ENCODE measurements at places on chromosomes 7 and 10.

GRCh38 chr10:85458324-85458723 is 908.3 kb downstream of the GRID1 start:
- no peaks in the 10 kb centered on the region for H3K36me3 ChIP-seq
- DNase-seq, result no peak
- H3K27ac ChIP-seq, result no peak overlapping the region
- H3K4me1 ChIP-seq, result no peaks in the 10 kb centered on the region
- H3K27me3 ChIP-seq, result no peaks in the 10 kb centered on the region

DNA sequence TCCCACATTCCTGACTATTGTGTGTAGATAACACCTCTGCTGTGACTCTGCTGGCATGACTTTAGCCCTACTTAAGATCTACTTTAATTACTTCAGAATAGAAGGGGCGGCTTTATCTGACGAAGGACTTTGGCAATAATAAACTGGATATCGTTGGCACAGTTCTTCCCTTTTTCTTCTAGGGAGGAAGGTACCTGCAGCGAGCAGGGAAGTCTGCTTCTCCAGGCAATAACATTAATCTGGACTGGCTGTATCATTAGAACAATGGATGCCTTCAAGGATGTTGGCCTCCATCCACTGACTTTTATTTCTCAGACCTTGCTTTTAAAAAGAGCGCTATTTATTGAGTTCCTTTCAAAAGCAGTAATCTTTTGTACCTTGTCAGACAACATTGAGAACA is 172.6 kb upstream of the THSD7A start:
- H3K4me1 ChIP-seq, result no peaks in the 10 kb centered on the region
- DNase-seq, result no peak
- H3K27me3 ChIP-seq, result no peaks in the 10 kb centered on the region
- H3K27ac ChIP-seq, result no peak overlapping the region
- H3K36me3 ChIP-seq, result no peaks in the 10 kb centered on the region

DNA sequence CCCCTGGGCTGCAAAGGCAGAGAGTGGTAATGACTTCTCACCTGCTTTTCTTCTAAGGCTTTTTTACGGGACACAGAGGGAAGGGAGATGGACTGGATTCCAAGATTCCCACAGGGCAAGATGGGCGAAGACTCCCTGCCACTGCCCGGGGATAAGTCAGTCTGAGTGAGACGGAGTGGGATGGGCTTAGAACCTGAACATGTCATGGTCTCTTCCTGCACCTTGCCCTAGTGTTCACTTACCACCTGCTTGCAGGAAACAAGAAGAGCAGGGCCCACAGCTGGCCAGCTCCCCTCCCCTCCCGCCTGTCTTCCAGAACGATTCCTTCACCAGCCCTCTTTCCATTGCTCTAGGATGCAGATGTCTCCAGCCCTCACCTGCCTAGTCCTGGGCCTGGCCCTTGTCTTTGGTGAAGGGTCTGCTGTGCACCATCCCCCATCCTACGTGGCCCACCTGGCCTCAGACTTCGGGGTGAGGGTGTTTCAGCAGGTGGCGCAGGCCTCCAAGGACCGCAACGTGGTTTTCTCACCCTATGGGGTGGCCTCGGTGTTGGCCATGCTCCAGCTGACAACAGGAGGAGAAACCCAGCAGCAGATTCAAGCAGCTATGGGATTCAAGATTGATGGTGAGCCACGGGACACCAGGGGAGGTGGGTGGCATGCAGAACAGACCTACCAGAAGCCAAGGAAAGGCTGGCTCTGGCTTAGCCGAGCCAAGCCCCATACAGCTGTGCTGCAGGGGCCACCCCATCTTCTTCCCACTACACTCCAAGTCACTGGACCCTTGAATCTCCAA is 1.3 kb downstream of the SERPINE1 start:
- peak; percentile 53 for DNase-seq
- peaks cover 35% of the 10 kb centered on the region for H3K4me1 ChIP-seq
- H3K4me3 ChIP-seq, result peak overlapping the region; percentile 62
- peak overlapping the region; percentile 56 for H3K27ac ChIP-seq
- H3K27me3 ChIP-seq, result no peaks in the 10 kb centered on the region

DNA sequence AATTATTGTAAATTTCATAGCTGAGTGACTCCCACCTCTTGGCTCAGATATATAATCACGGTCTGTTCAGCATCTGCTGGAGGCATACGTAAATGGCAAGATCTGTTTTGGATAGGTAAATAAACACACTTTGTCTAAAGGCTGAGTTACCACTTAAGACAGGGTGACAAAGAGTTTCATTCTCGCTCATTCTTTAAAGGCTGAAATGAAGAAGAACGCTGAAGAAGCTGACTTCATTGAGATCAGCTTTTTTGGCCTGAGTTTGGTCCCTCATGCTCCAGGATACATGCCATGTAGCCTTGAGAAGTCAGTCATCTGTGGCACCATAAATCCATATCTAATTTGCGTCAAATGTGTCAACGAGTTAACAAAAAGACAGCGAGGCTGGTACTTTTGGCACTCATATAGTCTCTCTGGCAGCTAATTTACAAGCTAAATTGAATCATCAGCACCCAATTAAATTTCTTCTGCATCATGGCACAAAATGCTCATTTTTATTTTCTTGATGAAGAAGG is 309.9 kb downstream of the GPAM start:
- H3K4me1 ChIP-seq, result no peaks in the 10 kb centered on the region
- no peak for DNase-seq
- peaks cover 13% of the 10 kb centered on the region for H3K27me3 ChIP-seq
- no peaks in the 10 kb centered on the region for H3K36me3 ChIP-seq
- no peak overlapping the region for H3K4me3 ChIP-seq

GRCh38 chr10:118259288-118259906 is 82.7 kb downstream of the FAM204A start:
- H3K27ac ChIP-seq, result no peak overlapping the region
- peaks cover 20% of the 10 kb centered on the region for H3K27me3 ChIP-seq
- no peak overlapping the region for H3K4me3 ChIP-seq

DNA sequence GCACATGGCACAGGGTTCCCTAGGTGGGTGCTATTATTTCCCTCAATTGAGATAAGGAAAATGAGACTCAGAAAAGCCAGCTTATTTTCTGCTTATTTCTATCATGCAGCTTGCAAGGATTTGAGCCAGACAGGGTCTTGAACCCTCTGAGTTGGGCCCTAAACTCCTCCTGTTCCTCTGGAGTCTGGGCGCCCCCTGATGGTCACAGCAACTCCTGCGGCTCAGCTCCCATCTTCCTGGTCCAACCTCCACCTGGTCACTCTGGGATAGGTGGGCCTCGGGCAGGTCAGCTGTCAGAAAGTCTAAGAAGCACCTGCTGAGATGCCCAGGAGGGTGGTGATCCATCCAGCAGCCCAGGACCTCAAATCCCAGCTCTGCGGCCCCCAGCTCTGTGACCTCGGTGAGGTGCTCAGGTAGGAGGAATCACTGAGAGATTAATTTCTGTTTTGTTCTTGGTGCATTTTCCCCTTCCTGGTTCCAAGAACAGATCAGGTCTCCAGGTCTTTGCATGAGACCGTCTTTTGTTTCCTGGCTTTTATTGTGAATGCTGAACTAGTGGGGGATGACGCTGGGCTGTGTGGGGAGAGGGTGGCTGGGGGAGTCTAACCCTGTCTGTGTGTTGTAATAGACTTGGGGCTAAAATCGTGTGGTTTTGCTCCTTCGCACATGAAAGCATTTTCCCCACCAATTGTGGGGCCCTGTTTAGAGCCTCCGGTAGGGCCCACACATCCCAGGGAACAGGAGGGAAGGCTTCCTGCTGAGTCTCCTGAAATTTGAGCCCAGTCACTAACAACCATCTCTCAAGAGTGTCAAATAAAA is 32.8 kb downstream of the TMEM130 start:
- DNase-seq, result no peak
- H3K27ac ChIP-seq, result no peak overlapping the region
- H3K4me1 ChIP-seq, result peaks cover 8% of the 10 kb centered on the region
- peaks cover 35% of the 10 kb centered on the region for H3K27me3 ChIP-seq
- H3K36me3 ChIP-seq, result no peaks in the 10 kb centered on the region

DNA sequence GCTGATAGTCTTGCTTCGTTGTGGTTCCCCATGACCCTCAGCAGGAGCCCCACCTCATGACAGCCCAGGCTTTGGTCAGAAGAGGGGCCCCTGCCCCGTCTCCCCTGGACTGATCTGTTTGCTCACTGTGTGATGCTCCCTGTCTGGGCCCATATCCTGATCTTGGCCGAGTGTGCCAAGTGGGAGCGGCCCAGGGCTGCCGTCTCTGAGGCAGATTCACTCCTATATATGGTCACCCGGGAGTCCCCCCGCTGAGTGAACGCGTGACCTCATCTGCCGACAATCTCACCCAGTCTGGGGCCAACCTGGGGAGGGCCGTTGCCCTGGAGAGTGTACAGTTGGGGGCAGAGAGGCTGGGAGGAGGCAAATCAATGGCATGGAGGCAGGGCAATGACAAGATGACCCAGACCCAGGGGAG is 34.5 kb downstream of the PPIF start:
- peak overlapping the region; percentile 20 for H3K4me3 ChIP-seq
- DNase-seq, result peak; percentile 91
- H3K36me3 ChIP-seq, result peaks cover 32% of the 10 kb centered on the region
- H3K27ac ChIP-seq, result peak overlapping the region; percentile 88
- peaks cover 46% of the 10 kb centered on the region for H3K4me1 ChIP-seq
- no peaks in the 10 kb centered on the region for H3K27me3 ChIP-seq

GRCh38 chr7:155744971-155745683 is 67.1 kb downstream of the SHH start:
- H3K27ac ChIP-seq, result no peak overlapping the region
- peaks cover 2% of the 10 kb centered on the region for H3K4me1 ChIP-seq
- no peak overlapping the region for H3K4me3 ChIP-seq
- no peaks in the 10 kb centered on the region for H3K27me3 ChIP-seq
- no peak for DNase-seq
- H3K36me3 ChIP-seq, result peaks cover 26% of the 10 kb centered on the region

DNA sequence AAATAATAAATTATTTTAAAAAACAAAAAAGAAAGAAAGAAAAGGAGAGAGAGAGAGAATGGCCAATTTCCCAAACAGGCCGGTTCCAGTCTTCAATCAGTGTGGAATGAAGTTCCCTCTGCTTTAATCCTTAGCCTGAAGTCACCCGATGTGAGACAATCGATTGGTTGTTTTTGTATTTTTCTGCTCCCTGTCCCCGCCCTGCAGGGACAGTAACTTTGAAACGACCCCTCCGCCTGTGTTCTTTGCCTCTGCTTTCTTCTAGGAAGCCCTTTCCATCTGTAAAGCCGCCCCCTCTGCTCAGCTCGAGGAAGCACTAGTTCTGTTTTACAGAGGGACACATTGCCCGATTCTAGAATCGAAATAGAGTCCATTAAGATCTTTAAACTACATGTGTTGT is 33.4 kb downstream of the FOXL3 start:
- DNase-seq, result no peak
- no peak overlapping the region for H3K27ac ChIP-seq
- peaks cover 19% of the 10 kb centered on the region for H3K27me3 ChIP-seq
- H3K4me1 ChIP-seq, result peaks cover 28% of the 10 kb centered on the region

DNA sequence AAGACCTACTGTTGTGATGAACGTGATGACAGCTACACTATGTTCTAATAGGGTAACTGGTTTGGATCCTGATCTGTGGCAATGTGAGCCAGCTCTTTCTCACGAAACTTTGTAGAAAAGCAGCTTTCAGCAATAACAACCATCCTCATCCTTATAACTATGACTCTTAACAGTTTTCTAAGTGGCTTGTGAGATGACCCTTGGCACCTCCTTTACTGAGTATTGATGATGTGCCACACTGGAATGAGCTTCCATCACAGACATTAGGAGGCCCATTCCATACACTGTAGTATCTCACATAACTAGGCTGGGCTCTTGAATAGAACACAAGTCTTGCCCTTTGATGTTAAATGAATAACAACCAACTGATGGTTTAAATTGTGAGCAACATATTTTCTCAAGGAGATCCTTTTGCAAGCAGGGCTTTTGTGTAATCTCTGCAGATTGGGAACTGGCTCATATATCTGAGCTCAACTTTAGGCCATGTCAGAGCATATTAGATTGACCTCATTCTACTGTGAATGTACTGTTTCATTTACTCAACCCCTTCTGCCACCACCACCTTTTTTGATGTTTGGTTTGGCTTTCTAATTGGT is 46.4 kb downstream of the MYPN start:
- no peaks in the 10 kb centered on the region for H3K27me3 ChIP-seq
- no peak overlapping the region for H3K27ac ChIP-seq
- H3K4me3 ChIP-seq, result no peak overlapping the region
- peak; percentile 14 for DNase-seq
- H3K36me3 ChIP-seq, result no peaks in the 10 kb centered on the region
- peaks cover 14% of the 10 kb centered on the region for H3K4me1 ChIP-seq

DNA sequence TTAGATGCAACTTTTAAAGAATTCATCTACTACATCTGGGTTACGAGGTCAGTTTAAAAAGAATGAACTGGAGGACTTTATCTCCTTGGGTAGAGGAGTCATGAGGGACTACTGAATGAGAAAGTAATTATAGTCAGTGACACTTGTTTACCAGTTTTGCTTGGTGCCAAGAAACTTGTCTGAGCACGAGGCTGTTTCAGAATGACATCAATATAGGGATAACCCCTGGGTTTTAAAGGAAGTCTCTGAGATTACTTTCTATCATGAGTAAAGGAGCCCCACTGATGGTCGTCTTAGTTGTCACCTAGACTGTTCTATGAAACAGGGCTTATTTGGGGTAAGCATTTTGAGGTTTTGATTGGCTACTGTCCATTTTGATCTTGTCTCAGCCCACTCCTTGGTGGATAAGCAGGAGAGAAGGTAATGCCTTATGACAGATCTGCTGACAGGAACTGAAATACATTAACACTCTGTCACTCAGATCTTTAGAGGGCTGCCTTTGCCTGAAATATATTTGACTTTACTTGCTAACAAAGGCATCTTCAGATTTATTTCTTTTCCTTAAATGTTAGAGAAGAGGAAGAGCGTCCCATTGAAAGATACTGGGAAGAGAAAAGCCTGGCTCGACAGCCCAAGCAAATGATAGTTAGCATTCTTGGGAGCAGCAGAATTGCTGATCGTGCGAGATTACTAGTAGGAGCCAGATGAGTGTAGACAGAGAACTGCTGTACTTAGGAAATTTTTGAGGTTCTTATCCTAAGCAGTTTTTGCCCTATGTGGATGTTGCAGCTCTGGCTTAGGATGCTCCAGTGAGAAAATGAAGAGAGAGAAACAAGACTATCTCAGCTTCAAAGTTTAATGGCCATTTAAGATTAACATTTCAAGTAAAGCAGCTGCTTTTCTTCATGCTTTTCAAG is 299.2 kb upstream of the LRGUK start:
- no peak overlapping the region for H3K4me3 ChIP-seq
- H3K4me1 ChIP-seq, result peaks cover 2% of the 10 kb centered on the region
- H3K36me3 ChIP-seq, result no peaks in the 10 kb centered on the region

Data from mesenchymal stem cell (in vitro differentiated cells and primary cell).